Activated T-helper 1 cell treated with anti-CD3 and anti-CD28 coated beads, Interleukin-12 subunit alpha, Interleukin-12 subunit beta, Interleukin-2, Interleukin-4 antibody, amounts not matched to agents 30 ng/mL and 10 ng/mL and 1 ng/mL, durations not matched to agents 14 hours and 24 hours and 36 hours (primary cell): ENCODE measurements at places on chromosomes 2 and 18.
A peak's percentile ranks its signal among the peaks of the same experiment; 100 is the strongest.

DNA sequence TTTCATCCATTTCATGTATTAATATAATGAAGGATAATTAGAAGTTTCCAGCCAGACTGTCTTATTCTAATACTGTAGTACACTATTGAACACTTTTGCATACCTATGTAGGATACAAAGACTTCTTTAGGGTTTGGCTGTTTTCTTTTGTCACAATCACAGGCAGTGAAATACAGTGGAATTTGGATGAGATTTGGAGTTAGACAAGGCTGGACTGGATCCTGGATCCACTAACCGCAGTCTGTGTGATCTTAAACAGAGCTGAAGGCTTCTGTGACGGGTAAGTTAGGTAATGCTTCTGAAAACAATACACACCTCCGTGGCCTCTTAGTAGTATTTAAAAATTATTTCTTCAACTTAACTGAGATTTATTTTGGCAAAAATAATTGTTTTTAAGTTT is 1128.6 kb upstream of the CDH2 start:
- no peak for DNase-seq
- no peak overlapping the region for H3K4me3 ChIP-seq
- H3K27ac ChIP-seq = no peak overlapping the region

DNA sequence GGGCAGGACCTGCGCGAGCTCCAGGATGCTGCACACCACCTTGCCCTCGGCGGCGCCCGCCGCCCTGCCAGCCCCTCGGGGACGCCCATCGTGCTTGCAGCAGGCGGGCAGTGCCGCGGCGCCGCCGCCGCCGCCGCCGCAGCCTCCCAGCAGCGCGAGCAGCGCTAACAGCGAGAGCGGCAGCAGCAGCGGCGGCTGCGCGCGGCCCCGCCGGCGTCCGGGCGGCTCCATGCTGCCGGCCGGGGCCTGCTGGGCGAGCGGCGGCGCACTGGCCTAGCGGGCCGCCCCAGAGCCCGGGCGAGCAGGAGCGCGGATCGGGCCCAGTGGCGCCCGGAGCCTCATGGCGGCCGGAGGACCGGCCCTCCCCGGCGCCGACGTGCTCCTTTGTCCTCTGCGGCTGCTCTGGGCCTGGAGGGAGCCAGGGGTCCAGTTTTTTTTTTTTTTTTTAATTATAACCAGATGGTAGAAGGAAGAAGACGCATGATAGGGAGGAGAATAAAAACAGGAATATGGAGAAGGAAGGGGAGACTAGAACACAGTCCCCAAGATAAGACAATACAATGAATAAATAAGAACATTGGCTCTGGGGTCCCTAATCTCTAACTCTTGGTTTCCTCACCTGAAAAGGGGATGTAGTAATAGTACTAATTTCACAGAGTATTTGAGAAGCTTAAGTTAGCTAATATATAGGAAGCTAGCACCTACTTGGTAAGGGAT is 17.1 kb upstream of the ANKRD62 start:
- no peak overlapping the region for H3K4me3 ChIP-seq
- H3K27ac ChIP-seq = no peak overlapping the region
- peaks cover 34% of the 10 kb centered on the region for H3K27me3 ChIP-seq
- no peaks in the 10 kb centered on the region for H3K36me3 ChIP-seq
- DNase-seq = no peak

DNA sequence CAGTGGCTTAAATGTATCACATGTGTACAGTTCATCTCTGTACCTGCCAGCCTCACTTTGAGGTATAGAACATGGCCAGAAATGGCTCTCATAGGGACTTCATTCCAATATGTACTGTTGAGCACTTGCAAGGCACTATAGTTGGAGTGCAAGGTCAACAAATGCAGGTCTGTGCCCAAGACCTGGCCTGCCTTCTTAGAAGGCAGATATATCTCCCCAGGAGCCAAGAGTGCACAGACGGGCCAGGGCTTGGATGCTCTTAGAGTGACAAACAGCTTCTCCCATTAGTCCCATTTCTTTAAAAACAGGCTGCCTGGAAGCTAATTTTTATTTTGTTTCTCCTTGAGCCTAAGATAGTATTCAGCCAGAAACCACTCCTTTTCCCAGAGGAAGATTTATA is 7.3 kb downstream of the TEX261 start:
- no peaks in the 10 kb centered on the region for H3K27me3 ChIP-seq
- peaks cover 16% of the 10 kb centered on the region for H3K4me1 ChIP-seq
- H3K27ac ChIP-seq = no peak overlapping the region
- H3K36me3 ChIP-seq = peaks cover 37% of the 10 kb centered on the region
- no peak for DNase-seq
- no peak overlapping the region for H3K4me3 ChIP-seq

DNA sequence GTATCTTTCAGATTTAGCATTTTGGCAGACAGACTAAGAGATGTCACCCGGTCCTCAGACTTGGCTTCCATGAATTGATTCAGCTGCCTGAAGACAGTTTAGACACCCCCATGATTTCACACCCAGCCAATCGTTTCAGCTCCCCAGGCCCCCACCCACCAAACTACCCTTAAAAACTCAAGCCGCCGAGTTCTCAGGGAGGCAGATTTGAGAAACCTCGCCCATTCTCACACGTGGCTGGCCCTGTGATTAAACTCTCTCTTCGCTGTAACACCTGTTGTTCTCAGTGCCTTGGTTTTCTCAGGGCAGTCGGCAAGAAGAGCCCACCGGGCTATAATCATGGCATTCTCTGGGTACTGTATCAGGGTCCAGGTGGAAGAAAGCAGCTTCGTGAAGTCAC is 35.2 kb downstream of the UXS1 start:
- no peaks in the 10 kb centered on the region for H3K27me3 ChIP-seq
- peak overlapping the region; percentile 85 for H3K4me3 ChIP-seq
- peaks cover 62% of the 10 kb centered on the region for H3K36me3 ChIP-seq
- H3K4me1 ChIP-seq = peaks cover 54% of the 10 kb centered on the region
- no peak for DNase-seq

DNA sequence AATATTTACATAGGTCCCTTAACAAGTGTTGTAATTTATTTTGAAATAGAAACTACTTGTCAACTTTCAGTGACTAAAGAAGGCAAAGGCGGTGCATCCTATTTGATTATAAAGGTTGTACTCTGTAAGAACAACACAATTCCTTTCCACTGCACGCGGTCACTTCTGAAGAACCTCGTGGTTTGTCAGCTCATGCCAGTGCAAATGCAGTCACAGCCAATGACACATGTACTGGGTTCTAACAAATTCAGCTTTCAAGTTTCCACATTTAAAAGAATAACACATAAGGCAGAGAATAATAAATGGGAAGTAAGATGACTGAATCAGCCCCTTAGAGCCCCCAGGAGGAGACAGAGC is 39.7 kb downstream of the CYB5A start:
- H3K27ac ChIP-seq = no peak overlapping the region
- H3K4me3 ChIP-seq = no peak overlapping the region
- no peaks in the 10 kb centered on the region for H3K27me3 ChIP-seq

DNA sequence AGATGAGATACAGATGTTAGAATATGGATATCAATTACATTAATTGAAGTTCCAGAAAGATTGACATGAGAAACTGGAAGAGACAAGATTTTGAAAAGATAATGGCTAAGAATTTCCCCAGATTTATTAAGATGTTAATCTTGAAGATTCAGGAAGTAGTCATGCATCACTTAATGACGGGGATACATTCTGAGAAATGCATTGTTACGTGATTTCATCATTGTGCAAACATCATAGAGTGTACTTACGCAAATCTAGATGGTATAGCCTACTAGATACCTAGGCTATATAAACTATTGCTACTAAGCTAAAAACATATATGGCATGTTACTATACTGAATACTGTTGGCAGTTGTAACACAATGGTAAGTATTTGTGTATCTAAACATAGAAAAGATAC is 6.8 kb upstream of the CHMP3 start:
- H3K36me3 ChIP-seq = peaks cover 1% of the 10 kb centered on the region
- DNase-seq = no peak
- no peak overlapping the region for H3K4me3 ChIP-seq
- peaks cover 12% of the 10 kb centered on the region for H3K4me1 ChIP-seq
- no peak overlapping the region for H3K27ac ChIP-seq
- H3K27me3 ChIP-seq = peaks cover 9% of the 10 kb centered on the region

DNA sequence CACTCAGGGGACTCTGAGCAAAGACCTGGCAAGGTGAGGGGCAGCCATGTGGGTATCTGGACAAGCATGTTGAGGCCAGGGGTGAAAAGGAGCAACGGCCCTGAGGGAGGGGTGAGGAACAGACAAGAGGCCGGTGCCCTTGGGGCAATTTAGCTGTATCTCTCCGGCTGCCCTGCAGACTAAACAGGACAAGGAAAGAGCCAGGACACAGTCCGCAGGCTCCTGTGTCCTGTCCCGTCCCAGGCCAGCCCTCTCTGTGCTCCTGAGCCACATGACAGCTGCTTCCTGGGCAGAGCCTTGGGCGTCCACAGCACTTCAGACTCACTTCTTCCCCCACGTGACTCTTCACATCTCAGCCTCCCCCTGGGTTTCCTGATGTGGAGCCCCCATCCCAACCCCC is 206.1 kb downstream of the KLHL29 start:
- H3K27me3 ChIP-seq = no peaks in the 10 kb centered on the region
- H3K4me3 ChIP-seq = no peak overlapping the region

DNA sequence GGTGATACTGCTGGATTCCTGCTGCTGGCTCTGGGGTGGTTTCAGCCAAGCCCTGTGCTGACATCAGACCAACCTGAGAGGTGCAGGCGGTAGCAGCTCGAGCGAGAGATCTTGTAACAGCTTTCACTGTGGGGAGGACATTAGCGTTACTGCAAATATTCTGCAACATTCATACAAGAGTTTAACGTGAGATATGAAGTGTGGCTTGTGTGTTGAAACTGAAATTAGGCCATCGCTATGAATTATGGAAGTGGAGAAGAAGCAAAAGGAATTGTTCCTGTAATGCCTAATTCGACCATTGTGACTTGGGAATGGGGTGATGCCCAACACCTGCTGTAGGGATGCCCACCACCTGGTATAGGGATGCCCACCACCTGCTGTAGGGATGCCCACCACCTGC is 6.5 kb upstream of the MLPH start:
- no peaks in the 10 kb centered on the region for H3K36me3 ChIP-seq
- no peak overlapping the region for H3K27ac ChIP-seq
- H3K4me1 ChIP-seq = peaks cover 7% of the 10 kb centered on the region
- no peak overlapping the region for H3K4me3 ChIP-seq
- no peak for DNase-seq

DNA sequence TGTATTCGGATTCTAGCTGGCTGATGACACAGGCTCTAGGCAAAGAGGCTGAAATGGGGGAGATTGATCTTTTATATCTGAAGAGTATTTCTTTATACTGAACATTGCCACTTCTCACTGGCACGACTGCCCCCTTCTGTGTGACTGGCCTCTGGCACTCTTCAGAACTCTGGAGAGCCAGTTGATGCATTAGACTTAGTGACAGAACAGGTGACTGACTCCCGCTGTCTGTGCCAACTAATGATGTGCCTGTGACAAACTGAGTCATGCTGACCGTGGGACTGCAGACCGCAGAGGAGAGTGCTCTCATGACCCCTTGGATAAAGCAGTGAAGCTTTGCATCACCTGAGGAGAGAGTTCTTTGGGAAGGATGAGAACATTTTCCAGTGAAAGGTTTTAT is 14.4 kb downstream of the MGAT5 start:
- no peak overlapping the region for H3K27ac ChIP-seq
- peaks cover 19% of the 10 kb centered on the region for H3K4me1 ChIP-seq
- H3K36me3 ChIP-seq = peaks cover 7% of the 10 kb centered on the region
- DNase-seq = no peak
- peaks cover 4% of the 10 kb centered on the region for H3K27me3 ChIP-seq
- H3K4me3 ChIP-seq = no peak overlapping the region

DNA sequence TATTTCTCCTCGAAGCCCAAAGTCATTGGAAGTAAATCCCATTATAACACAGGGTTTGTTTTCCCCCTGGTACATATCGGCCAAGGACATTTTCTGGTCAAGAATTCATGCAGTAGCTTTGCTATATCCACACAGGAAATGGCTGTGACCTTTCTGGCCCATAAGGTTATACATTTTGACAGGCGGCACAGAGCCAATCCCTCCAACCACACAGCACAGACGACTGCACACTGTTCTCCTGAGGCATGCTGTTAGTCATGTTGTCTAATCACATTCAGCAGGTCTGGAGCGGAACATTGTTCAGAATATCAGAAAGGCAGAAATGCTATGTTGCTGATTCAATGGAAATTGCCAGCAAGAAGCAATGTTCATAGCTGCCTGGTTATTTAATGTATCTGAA is 742.3 kb upstream of the SLC8A1 start:
- no peak for DNase-seq
- H3K4me3 ChIP-seq = no peak overlapping the region
- H3K27ac ChIP-seq = no peak overlapping the region
- H3K36me3 ChIP-seq = no peaks in the 10 kb centered on the region
- H3K27me3 ChIP-seq = no peaks in the 10 kb centered on the region

DNA sequence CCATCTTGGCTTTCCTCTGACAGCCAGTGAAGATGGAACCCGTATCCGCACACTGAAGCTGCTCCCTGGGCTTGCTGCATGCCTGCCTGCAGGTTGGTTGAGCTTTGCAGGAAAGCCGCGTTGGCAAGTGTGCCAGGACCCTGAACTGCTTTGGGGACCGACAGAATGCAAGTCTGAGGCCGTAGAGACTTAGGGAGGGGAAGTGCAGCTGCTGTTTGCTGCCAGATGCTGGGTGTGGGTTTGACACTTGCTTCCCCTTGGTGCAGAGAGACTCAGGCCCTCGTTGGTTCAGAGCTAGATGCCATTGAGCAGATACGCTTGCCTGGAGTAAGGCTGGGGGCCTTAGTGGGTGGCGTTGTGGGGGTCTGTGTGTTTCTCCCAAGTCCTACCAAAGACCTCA is 13.1 kb upstream of the PHLPP1 start:
- no peaks in the 10 kb centered on the region for H3K4me1 ChIP-seq
- peaks cover 18% of the 10 kb centered on the region for H3K27me3 ChIP-seq
- no peaks in the 10 kb centered on the region for H3K36me3 ChIP-seq
- DNase-seq = no peak
- no peak overlapping the region for H3K4me3 ChIP-seq
- H3K27ac ChIP-seq = no peak overlapping the region

DNA sequence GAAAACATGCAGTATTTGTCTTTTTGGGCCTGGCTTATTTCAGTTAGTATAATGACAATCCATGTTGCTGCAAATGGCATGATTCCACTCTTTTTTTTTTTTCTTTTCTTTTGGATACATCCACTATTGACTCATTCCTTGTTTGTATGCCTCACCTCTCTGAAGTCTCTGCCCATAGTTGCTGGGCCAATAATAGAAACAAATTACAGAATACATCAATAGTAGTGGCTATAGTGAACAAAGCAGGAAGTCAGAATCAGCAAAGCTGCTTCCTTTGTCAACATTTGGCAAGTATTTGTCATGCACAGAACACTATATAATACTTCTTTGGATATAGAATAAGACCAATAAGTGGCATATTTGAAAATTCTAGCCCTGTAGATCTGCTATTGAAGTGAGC is 609.7 kb downstream of the STK39 start:
- no peak overlapping the region for H3K4me3 ChIP-seq
- H3K36me3 ChIP-seq = no peaks in the 10 kb centered on the region
- no peak overlapping the region for H3K27ac ChIP-seq
- H3K4me1 ChIP-seq = no peaks in the 10 kb centered on the region
- DNase-seq = no peak
